SK-N-SH (cell line): ENCODE measurements at places on chromosomes 6 and 20. TPM values are rescaled to one million over a fixed set of nuclear protein-coding genes. Genes with fewer than 3 reads are reported as not detected.
A peak's percentile ranks its signal among the peaks of the same experiment; 100 is the strongest.

Gene SRXN1
- polyA plus RNA-seq, result 26.2 and 36.0 TPM in 2 replicates

Gene GRM4
- polyA plus RNA-seq, result not detected in 2 replicates

Gene SLCO4A1
- polyA plus RNA-seq, result 0.33 and 0.36 TPM in 2 replicates

Gene BTNL2
- not detected in 2 replicates for polyA plus RNA-seq

Gene CDK19
- 6.5 and 9.1 TPM in 2 replicates for polyA plus RNA-seq

Gene SLC23A2
- 14.0 and 14.2 TPM in 2 replicates for polyA plus RNA-seq

Gene ADAM33
- 4.8 and 5.0 TPM in 2 replicates for polyA plus RNA-seq

Gene LPA
- not detected in 2 replicates for polyA plus RNA-seq

Gene NFYA
- polyA plus RNA-seq, result 6.8 and 9.7 TPM in 2 replicates

Gene VSTM2L
- 4.8 and 5.1 TPM in 2 replicates for polyA plus RNA-seq

Gene COL21A1
- polyA plus RNA-seq, result 0.07 and 0.19 TPM in 2 replicates

Gene AGPAT4
- 3.9 and 4.8 TPM in 2 replicates for polyA plus RNA-seq

Gene EEF1A2
- 9.2 and 16.5 TPM in 2 replicates for polyA plus RNA-seq

Gene MDFI
- 6.3 and 7.0 TPM in 2 replicates for polyA plus RNA-seq

Gene RPS6KA2
- polyA plus RNA-seq, result 59.5 and 60.3 TPM in 2 replicates

DNA sequence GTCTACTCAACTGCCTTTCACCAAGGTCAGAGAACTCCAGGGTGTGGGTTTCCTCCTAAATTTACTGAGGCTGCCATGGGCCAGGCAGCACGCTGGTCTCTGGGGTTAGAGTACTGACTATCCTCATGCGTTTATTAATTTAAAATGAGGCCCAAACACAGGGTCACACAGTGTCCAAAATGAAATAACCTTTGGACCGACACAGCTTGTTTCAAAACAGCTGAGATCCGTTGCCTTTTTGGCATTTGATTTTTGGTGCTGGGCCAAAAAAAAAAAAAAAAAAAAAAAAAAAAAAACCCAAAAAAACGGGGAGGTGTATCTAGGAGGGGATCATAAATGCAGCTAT is 14.6 kb upstream of the TOX2 start:
- DNase-seq, result no peak

DNA sequence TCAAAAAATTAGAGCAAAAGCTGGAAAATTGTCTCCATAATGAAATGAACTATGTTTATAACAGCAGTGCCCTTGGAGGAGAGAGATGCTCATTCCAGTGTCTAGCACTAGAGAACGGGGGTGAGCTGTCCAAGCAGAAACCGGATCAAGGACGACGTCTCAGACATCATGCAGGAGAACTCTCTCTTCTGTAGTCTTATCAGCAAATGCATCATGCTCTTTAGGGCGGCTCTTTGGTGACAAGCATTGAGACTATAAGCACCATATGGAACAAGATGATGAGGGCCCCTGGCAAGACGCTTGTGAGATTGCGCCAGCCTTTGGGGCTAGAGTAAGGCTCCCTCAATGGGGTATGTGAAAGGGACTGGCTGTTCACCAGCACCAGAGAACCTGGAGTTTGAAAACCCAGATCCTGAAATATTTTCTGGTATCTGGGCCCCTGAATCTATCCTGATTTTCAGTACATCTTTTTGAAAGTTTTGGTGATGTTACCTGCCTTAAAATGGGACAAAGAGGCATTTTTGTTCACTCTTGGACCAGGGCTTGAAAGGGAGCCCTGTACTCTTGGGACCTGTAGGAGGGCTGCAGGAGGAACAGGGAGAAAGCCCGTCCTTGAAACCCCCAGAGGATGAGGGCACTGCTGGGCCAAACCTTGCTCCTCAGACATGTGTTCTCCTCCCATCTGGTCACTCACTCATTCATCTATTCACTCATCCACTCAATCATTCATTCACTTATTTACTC is 127.6 kb downstream of the TTLL2 start:
- DNase-seq, result no peak

- no peak for DNase-seq
These were observed 12.9 kb upstream of the BEND3 start for GRCh38 chr6:107128175-107128574.

GRCh38 chr20:62742979-62743776 is 34.5 kb downstream of the NTSR1 start:
- no peak for DNase-seq

DNA sequence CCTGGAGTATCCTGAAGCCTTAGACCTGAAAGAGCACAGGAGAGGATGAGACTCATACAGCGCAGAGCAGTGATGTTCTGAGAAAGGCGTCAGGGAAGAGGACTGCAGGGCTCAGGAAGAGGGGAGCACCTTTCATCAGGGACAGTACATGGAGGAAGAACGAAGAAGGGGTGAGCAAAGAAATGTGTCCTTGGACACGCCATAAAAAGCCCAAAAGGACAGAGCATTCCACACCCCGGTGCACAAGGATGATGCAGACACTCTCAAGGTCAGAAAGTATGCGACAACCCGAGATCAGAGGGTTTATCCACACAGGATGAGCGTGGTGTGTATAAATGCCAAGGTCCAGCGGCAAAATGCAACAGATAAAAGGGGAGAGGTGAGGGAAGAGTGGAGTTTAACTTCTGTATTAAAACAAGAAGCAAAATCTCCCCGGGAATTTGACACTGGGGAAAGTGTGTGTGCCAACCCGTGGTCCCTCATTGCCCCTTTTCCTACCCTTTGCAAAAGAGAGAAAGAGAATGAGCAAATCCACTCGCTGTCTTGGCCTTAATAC is 64.4 kb downstream of the SLC23A2 start:
- no peak for DNase-seq

- DNase-seq, result no peak
These were observed 59.0 kb downstream of the NOL4L start for GRCh38 chr20:32526125-32526524.

GRCh38 chr6:27871924-27872638 is 40.1 kb downstream of the OR2B2 start:
- peak; percentile 91 for DNase-seq

DNA sequence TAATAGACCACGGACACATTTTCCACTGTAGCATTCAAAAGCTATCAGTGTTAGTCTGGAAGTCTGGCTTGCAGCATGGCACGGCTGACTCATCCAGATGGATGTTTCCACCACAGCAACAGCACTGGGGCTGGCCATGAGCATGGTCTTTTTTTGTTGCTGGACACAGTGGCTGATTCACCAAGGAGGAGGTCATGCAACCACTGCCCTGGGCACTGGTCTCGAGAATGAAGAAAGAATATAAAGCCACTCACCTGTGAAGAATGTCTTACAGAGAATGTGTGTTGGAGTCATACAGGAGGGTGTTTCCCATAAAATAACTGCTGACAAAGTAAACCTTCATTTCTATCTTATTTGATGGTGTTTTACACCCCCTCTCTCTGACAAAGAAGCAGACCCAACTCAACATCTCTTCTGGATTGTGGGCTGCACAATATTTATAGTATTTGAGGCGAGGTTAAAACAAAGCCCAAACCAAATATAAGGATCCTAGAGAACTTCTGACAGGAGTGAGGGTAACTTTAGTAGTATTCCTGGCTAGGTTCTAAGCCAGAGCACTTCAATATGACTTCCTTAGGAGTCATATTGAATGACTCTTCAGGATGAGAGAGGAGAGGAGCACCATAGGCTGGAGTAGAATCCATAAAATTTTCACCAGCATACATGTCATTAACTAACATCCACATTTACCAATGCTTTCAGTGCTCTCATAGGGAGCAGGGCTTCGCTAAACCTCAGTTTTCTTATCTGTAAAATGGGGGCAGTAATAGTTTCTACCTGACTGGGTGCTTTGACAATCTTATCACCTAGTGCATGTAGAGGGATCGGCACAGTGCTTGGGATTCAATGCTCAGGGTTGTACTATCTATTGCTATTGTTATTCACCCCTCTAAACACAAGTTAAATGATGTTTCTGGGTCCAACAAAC is 121.4 kb downstream of the KIF13A start:
- no peak for DNase-seq

DNA sequence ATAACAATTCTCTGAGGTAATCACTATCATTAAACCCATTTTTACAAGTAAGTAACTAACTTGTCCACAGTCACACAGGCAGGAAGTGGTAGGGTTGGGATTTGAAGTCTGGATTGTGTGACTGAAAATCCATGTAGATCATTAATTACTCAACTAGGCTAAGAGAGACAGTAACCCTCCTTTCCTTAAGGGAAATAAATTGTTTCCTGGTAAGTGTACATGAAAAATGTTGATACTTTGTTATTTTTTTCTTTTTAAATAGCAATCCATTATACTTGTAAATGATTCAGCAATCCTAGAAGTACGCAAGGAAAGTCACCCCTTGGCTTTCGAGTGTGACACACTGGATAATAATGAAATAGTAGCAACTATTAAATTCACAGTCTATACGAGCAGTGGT is 11.6 kb downstream of the SPACA1 start:
- DNase-seq, result no peak

GRCh38 chr20:6265204-6265904 is 142.5 kb upstream of the FERMT1 start:
- peak; percentile 22 for DNase-seq

GRCh38 chr20:8077137-8077466 is 55.0 kb upstream of the PLCB1 start:
- DNase-seq, result no peak

- DNase-seq, result no peak
These were observed 6.0 kb upstream of the FOXS1 start for GRCh38 chr20:31851240-31851955.

- DNase-seq, result no peak
These were observed 9.2 kb downstream of the GTSF1L start for GRCh38 chr20:43717616-43717995.

DNA sequence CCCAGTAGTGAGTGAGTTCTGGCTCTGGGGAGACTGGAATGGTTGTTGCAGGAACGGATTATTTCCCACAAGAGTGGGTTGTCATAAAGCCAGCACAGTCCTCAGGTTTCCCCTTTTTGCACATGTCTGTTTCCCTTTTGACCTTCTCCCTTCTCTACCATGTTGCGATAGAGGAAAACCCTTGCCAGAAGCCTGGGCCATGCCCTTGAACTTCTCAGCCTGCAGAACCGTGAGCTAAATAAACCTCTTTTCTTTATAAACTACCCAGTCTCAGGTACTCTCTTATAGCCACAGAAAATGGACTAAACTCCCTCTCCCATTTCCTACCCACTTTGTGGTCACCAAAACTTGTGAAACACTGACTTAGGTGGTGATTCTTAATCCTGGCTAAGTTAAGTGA is 7.2 kb upstream of the PPP1R16B start:
- no peak for DNase-seq

DNA sequence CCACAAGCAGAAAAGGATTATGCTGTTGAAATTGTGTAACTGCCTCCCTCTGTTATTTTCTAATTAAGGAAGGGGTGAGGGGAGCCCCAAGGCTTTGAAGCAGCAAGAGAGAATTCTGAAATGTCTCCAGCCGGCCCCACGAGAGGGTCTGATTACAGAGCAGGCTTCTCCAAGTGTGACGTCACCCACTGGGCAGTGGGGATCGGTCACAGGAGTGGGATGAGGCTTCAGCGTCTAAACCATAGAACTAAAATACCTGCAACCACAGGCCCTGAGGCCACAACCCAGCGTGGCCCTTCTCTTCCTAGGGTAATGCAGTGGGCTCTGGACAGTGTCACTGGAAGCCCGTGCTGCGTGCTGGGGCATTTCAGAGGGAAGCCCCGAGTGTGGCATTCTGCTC is 38.6 kb upstream of the APCDD1L start:
- DNase-seq, result no peak

DNA sequence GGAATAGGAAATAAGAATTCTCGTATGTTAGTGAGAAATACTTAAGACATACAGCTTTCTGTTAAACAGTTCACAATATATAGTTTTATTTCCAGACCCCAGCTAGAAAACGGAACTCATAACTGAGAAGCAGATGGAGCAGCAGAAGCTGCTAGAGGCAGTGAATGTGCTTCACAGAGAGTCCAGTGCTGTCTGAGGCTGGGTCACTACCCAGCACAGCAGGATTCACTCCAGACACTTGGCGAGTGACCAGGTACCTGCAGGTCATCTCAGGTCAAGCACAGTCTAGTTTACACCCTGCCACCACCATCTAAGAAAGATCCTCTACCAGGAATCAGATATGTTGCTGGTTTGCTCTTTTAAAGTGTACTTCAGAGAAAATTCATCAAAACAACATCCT is 243.1 kb upstream of the RAB32 start:
- no peak for DNase-seq

- peak; percentile 18 for DNase-seq
These were observed 7.7 kb upstream of the ZKSCAN8 start for GRCh38 chr6:28134015-28134414.

GRCh38 chr6:121724576-121724975 is 289.1 kb downstream of the GJA1 start:
- DNase-seq, result no peak

- DNase-seq, result peak; percentile 76
These were observed 54.2 kb downstream of the BCAS4 start for GRCh38 chr20:50848846-50849673.

- no peak for DNase-seq
These were observed 22.4 kb downstream of the IL17A start for GRCh38 chr6:52208612-52209011.

DNA sequence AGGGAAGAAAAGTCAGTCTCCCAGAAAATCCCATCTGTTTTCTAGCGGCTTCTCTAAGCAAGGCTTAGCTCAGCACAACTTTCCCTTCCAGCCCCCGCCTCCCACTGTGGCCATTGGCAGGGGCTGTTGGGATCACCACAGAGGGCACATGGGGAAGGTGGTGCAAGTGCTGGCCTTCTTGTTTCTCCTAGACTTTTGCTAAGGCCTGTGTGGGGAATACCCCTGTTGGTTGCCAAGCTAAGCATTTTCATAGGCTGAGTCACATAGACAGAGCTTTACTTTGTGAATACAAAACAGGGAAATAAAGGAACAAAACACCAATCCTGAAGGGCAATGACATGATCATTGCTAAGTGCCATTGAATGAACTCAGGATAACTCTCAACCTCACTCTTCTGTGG is 32.4 kb upstream of the TIAM2 start:
- no peak for DNase-seq

DNA sequence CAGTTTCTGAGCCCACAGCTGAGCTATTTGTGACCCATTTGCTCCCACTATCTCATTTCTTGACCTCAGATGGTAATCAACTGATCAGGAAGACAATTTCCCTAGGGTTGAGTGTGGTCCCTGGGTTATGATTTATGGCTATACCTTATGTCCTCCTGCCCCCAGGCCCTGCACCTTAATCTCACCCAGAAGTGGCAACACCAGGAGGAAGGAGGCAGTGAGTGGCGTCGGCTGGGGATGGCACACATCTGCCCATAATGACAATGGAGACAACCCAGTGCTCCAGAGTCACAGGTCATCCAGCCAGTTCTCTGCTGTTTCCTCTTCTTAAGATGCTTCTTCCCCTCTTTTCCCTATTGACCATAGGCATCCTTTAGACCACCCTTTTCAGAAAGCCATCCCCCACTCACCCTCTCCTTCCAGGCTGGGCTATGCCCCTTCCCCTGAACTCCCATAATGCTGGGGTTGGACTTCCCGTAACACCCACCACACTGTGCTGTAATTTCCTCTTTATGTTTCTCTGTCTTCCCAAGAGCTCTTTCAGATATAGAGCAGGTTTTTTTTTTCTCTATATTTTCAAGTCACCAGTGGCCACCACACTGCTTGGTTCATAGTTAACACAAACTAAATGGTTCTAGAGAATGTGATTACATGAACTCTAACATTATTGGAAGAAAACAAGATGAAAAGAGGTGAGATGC is 8.0 kb downstream of the TRIM10 start:
- DNase-seq, result no peak
